ENCODE measurements at places on chromosomes 1 and 21.

DNA sequence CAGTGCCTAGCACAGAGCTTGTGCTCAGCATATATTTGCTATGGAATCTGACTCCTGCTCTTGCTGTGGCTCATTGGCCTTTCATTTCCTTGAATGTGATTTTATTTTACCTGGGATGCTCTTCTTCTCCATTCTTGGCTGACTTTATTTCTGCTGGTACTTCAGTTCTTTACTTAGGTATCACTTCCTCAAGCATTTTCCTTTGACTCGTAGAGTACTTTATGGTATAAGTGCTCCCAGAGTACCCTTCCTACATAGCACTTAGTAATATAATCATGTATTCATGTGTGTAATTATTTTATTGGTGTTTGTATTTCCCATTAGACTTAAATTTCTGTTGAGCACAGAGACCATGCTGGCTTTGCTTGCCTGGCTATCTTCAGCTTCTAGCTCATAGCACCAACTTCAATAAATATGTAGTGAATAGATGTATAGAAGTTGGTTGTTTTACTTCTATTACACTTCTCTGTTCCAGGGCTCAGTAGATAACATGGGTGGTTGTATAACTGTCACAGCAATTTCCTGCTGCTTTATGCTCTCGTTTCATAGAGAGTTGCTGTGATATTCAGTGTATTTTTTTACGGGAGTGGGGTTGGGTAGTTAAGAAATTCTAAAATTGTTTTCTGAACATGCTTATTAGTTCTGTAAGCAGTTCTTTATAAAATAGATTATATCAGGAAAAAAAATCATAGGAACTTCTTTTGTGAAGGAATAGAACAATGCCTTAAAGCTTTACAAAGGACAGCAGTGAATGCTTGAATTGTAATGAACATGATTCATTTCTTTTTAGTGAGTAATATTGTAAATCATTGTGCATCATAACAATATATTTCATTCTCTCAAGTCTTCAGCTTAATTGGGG is 112.2 kb downstream of the NEK7 start:
- no peak for DNase-seq

DNA sequence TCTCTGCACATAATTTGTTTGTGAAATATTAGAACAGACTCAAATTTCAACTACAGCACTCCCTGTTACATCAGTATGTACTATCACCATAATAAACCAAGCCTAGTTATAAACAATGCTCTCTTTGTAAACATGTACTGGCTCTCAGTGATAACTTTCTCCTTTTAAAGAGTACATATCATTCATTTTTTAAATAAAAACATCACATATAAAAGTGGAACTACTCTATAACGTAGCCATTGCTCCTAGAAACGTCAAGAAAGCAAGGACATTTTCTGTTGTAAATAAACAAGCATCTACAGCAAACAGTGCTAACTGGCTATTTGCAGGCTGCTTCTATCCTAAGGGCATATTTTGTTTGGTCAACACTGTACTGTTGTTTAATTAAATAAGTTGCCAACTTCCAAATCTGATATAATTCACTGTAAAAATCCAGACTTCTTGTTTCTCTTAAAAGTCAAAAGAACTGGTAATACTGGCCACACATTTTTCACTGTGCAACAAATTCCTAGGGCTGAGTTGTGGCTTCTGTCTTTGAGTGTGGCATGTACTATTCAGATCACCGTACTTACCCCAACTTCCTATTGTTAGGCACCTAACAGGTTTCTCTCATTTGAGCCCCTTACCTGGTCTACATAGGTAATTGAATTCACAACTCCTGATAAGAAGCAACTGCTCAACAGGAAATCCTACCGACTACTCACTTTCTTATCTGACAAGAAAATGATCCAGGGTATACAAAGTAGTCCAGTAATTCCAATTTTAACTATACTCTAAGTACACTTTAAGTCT is 111.9 kb downstream of the DENND1B start:
- no peak for DNase-seq

- DNase-seq: no peak
Observed at GRCh38 chr1:162389021-162389818, 7.7 kb downstream of the C1orf226 start.

DNA sequence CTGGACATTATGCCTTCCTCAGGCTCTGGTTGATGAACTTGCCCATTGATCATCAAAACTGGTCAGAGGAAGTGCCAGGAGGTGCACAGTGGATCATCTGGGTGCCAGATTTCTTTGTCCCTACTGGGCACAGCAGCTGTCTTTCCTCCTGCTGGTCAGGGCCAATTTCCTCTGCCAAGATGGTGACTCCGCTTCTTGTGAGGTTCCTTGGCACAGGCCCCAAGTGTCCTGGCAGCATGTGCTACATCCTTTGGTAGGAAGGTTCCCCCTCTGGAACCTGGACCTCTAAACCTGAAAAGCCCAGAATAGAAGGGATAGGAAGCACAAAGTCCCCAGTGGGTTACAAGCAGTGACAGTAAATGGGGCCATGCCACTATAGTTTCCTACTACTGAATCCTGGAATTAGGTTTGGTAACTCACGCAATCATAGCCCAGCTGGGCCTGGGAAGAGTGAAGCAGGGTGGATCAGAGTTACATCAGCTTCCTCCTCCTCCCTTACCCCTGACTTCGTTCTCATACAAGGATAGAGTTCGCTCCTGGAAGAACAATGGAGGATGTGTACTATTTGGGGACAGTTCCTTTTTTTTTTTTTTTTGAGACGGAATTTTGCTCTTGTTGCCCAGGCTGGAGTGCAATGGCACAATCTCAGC is 147.1 kb downstream of the CNIH3 start:
- no peak for DNase-seq

DNA sequence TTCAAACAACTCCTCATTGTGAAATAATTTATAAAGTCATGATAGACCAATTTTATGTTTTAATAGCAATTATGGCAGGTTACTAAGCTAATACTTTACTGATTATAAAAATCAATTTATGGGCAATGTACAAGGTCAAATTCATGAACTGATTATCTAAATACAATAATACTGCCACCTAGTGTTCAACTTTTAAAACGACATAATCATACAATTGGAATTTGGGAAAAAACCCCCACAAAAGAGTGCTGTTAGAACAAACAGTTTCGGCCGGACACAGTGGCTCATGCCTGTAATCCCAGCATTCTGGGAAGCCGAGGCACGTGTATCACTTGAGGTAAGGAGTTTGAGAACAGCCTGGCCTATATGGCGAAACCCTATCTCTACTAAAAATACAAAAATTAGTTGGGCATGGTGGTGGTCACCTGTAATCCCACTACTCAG is 14.0 kb downstream of the GTF2B start:
- DNase-seq: no peak

DNA sequence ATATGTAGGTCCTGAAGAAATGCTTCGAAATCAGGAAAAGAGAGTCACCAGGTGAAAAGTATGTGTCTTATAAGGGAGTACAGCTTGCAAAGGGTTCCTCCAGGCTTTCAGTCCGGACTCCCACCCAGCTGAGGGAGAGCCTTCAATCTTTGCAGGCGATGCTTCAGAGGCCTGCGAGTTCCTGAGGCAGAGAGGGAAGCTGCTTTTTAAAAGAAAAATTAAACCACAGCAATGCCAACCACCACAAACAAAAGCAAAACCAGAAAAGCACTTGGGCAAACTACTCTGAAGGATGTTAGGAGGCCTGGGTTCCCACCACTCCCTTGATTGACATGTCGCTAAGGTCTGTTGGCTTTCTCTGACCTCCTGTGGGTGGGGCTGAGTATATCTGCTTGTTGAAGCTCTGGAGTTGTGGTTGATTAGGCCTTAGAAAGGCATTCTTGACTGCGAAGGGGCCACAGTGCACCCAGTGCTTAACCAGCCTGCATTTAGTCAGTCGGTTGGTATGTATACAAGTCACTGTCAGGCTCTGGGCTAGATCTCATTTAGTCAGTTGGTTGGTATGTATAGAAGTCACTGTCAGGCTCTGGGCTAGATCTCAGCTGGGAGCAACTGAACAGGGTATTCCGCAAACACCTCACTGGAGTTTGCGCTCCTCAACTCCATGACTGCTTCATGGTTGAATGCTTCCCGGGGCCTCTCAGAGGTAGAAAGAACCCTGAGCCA is 1.2 kb downstream of the NIPAL3 start:
- peak; percentile 23 for DNase-seq

DNA sequence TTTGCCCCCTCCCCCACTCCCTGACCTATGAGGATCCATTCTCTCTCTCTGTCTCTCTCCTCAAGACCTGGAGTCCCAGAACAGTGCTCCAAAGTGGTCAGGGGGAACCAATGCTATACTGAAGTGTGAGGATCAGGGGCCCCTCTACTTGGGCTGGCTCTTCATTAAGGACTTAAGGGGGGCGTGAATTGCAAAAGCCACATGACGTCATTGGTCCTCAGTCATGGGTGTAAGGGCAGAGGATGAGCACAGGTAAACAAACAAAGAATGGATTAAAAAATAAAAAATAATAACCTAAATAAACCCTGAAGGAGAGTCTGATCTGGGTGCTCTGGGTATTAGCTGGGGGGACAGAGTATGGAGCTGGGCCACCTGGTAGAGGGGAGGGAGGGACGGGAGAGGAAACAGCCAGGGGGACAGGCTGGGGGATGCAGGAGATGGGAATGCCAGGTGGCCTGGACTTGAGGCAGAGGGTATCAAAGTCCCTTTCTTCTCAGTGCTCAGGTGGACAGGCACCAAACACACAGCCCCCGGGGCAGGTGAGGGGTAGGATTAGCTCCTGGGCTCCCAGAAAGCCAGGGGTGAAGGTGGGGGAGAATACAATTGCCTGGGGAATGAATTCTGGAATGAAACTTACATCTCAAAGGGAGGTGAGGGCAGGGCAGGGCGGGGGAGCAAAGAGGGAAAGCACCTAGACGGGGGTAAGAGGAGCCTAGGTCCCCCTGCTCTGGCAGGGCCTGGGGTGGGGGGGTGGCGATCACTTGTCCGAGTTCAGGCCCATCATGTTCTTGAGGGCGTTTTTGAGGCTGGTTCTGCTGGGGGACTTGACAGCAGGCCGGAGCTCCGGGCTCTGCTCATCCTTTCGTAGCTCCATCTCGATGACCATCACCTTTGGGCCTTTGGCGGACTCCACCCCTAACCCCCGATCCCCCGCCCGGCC is 4.6 kb downstream of the MPZ start:
- DNase-seq: no peak

GRCh38 chr1:28855469-28855951 is 43.5 kb downstream of the OPRD1 start:
- no peak for DNase-seq

- DNase-seq: no peak
Observed at GRCh38 chr1:220786337-220787068, at the start of gene MTARC1. Gene MTARC1, plus strand, starts transcription at chr1:220786913. Its CDS starts 32 bp downstream, at chr1:220786945.

DNA sequence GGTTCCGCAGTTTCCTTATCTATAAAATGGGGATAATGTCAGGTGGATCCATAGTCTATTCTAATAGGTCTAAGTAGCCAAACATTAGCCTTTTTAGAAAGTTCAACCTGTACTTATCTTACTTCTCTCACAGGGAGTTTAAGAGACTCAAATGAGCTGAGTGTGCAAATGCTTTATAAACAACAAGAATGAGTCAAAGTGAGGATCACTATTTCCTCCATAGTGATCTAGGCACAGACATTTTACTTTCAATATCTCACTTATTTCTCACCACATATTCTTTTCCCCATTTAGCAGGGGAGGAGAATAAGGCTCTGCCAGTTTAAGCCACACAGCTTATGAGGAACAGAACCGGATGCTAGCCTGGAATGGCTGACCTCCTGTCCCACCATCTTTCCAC is 92.1 kb upstream of the LMO4 start:
- no peak for DNase-seq

- DNase-seq: no peak
Observed at GRCh38 chr1:227058321-227058751, 118.2 kb downstream of the COQ8A start.

DNA sequence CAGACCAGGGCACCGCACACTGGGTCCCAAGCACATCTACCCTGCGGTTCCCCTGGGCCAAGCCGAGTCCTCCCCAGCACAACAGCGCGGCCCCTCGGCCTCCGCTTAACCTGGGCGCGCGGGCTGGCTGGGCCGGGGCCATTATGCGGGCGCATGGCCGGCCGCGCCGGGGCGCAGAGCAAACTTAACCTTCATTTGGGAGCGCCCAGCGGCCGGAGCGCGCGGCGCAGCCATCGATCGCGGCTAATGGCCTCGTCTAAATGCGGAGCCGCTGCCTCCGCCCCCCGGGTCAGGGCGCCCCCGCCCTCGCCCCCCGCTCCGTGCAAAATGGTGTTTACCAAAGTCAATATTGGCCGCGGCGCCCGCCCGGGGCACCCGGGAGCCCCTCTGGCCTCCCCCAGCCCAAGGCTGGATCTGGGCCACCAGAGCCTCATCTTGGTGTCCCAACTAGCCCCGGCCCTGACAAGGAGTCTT is 272.1 kb downstream of the TRABD2B start:
- no peak for DNase-seq

DNA sequence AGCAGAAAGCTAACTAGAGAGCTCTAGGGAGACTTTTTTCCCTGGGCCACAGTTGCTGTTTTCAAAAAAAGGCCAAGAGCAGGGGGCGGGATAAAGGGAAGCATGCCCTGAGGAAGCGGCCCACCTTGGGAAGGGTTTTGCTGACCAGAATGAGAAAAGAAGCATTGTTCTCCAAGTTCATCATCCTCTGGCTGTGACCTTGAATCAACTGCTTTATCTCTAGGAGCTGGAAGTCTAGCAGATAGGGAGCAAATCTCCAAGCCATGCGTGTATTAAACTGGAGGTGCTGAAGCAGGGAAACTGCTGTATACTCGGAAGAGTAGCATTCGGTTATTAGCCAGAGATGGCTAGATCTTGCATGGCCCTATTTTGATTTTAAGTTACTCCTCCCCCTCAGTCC is 64.8 kb downstream of the ATP2B4 start:
- DNase-seq: no peak

- peak; percentile 84 for DNase-seq
Observed at GRCh38 chr1:100440075-100440809, 87.9 kb downstream of the CDC14A start.

GRCh38 chr21:44883250-44883649 is 9.8 kb upstream of the PTTG1IP start:
- DNase-seq: no peak

DNA sequence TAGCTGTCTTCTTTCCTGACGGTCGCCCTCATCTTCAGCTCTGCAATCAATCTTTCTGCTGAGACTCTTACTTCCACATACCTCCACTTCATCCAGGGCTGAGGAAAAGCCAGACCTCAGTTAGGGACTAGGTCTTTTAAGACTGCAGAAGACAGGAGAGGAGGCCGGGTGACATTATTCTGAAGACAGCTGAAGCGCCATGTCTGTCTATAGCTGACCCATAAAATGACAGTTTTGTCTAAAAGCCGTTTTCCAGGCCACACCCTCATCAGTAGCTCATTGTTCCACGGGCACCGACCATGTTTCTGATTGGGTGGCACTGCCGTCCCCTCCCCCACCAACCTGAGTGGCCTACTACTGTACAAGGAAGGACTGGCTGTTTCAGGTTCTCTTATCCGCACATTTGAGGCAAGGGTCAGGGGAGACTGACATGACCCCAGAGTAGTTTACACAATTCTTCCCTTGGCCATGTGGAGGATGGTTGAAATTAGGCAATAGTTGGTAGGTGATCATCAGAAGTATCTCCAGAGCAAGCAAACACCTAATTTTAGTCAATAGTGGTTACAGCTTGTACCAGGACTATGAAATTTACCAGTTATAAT is at the start of gene ADCY10:
Gene ADCY10, minus strand, starts transcription at position 240 of the 602 bp plus-strand sequence. CDS start 8,994 bp downstream, outside the sequence.
- DNase-seq: no peak

Measured in CD8-positive, alpha-beta memory T cell (primary cell).